Kasumi-1 (cell line): ENCODE measurements at places on chromosomes 13 and 19.

- DNase-seq, result no peak
Measured at GRCh38 chr19:4584670-4585460, 25.4 kb upstream of the SEMA6B start.

DNA sequence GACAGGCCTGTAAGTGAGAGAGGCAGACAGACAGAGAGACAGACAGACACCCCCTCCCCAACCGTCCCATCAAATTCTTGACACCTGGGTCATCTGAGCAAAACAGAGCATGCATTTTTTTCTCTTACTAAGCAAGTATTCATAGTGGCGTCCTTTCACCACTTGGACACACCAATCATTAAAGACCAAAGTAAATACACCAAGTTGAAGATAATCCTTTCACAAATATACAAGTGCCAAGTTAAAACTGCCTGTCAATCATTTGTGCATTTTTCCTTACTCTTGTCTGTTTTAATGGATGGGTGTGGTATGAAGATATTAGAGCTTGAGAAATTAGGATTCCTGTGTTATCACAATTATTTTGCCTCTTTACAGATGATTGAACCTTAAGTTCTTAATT, 337.3 kb downstream of the ATP8A2 start:
- DNase-seq, result no peak

DNA sequence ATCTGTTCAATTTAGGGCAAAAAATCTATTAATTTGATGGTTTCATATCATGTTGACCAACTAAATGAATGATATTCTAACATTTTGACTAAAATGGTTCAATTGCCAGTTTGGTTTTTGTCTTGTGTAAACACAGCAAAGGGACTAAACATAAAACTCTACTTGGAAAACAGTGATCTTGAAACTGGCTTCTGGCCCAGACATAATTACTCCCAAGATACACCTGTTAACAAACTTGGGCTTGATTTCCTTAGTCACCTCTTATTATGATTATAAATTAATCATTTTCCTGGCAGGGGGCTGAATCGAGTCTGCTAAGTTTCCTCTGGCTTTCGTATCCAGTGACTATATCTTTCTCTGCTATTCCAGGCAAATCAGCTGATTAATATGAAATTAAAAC, 78.0 kb upstream of the OXGR1 start:
- no peak for DNase-seq

DNA sequence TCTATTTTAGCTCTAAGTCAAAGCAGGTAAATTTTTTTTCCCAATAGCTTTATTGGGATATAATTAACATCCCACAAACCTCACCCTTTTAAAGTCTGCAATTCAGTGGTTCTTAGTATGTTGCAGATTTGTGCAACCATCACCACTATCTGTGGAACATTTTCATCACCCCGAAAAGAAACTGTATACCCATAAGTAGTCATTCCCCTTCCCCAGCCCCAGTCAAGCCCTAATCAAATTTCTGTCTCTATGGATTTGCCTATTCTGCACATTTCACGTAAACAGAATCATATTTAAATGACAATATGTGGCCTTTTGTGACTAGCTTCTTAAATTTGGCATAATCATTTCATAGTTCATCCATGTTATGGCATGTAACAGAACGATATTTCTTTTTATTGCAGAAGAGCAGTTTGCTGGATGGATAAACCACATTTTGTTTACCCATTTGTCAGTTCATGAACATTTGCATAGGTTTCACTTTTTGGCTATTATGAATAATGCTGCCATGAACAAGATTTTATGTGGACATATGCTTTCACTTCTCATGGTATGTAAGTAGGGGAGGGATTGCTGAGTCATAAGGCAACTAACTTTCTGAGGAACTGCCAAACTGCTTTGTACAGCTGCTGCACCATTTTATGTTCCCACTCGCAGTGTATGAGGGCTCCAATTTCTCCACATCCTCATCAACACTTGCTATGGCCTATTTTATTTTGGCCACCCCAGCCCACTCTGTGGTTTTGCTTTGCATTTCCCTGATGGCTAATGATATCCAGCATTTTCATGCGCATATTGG, 10.9 kb downstream of the SLC46A3 start:
- peak; percentile 2 for DNase-seq

DNA sequence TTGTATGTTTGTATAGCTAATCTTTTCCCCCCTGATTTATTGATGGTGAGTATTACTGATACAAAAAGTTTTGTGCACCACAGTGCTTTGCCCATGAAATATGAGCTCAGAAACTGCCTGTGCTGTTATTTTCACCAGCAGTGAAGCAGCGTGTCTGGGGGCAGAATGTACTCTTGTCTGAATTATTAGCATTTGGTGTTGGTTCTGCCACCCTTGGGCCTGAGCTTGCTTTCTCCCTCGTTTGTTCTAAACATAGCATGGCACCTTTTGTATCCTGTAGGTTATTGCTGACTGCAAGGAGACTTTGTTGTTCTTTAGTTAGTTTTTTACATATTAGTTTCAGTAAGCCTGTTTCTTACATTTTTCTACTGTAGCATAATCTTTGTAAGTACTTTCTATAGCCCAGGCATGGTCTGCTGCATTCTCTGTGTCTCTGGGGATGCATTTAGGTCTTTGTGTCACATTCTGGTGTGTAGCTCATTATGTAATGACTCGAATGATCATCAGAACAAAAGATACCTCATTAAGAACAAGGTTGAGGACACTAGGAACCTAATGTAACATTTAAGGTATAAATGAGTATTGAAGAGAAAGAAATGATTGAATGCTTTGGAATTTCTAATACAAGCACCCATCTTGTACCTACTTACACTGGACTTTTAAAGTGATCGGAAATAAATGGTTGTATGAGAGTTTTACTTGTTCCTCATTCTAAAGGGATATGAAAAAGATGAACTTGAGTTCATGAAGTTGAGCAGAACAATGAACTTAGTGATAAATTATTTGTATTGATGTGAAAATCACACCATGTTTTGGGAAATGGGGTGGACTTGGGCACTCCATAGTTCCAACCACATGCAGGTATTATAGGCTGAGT, 50.3 kb upstream of the GPI start:
- DNase-seq, result no peak

DNA sequence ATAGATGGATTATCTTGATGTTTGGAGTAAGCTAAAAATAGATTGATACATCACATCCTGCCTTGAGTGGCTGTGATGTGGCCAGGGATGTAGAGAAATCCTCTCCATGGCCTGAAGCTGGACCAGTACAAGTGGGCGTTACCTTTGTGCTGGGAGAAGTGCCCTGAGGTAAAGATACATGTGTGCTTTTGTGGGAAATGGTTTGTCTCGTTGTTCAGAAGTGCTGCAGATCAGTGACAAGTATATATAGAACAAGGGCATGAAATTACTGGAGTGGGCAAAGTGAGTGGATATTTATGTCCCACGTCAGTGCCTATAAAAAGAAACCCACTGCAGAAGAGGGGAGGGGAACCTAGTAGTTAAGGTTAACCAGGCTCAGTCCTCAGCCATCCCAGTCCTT, 12.2 kb upstream of the ZNF304 start:
- DNase-seq, result no peak

- no peak for DNase-seq
Measured at GRCh38 chr13:27044837-27045570, 126.6 kb downstream of the USP12 start.

- DNase-seq, result no peak
Measured at GRCh38 chr13:51212758-51213157, 9.4 kb upstream of the FAM124A start.

DNA sequence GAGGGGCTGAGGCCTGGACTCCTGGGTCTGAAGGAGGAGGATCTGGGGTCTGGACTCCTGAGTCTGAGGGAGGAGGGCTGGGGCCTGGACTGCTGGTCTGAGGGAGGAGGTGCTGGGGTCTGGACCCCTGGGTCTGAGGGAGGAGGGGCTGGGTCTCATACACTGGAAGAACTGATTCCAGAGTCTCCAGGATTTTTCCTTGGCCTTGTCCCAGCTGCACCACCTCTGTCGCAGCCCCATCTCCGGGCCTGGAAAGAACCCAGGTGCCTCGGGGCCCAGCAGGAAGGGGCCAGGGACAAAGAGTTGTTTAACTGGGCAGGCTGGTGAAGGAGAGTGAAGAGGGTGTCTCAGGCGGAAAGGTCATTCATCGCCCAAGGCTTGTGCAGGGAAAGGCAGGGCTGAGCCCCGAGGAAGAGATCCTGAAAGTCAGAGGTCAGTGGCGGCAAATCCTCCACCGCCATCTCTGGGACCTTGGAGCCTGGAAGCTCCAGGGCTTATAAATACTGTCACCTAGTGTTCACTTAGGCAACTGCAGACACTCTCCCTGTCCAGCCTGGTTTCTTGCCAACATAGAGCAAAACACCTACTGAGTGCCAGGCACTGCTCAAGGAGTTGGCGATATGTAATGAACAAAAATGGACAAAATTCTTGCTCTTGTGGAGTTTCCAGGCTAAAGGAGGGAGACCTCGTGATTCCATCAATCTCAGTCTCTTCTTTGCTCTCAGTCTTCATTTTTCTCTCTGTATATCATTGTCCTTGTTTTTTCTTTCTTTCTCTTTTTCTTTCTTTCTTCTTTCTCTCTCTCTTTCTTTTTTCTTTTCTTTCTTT, 4.4 kb upstream of the KCNN4 start:
- peak; percentile 87 for DNase-seq

GRCh38 chr19:17183858-17184321, 31.3 kb upstream of the USE1 start:
- peak; percentile 52 for DNase-seq

DNA sequence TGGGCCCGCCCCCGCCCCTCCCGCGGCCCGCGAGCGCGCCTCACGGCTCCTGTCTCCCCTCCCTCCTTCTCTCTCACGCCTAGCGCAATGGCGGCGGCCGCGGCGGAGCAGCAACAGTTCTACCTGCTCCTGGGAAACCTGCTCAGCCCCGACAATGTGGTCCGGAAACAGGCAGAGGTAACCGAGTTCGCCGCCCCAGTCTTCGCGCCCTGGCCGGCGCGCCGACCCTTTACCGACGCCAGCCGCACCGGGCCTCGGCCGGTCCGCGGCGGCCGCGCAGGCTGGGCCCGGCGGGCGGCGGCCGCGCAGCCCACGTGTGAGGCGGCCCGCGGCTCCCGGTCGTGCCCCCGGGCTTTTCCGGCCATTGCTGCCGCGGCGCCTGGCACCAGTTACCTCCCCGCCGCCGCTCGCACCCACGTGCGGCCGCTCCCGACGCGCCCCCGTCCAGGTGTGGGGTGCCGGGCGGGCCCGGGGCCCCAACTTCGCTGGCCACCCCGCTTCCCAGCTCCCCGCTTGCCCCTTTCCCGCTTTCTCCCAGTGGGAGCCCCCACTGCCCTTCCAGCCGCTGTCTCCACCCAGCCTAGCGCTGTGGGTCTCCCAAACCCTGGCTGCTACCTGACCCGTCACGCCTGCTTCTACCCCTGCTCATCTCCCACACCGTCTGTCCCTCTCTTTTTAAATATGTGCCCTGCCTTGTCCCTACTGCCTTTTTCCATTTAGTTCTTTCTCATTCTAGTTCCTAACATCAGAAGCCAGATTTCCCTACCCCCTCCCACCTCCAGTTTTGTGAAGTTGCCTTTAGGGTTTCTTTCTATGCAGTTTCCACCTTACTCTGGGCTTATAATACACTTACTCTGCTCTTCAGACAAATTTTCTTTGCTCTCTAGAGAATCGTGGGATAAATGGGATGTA, 23.4 kb downstream of the IPO5 start:
- peak; percentile 85 for DNase-seq

DNA sequence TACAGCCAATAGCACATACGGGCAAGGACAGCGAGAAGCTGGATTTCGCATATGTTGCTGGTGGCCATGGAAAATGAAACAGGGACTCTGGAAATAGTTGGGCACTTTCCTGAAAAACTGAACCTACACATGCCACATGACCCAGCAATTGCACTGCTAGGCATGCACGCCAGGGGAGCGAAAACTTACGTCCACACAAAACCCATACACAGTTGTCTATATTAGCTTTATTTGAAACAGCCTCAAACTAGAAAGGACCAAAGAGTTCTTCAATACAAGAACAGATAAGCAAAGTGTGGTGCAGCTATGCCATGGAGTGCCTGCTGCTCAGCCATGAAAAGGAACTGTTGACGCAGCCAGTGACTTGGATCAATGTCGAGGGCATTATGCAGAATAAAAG, 7.3 kb upstream of the SPACA7 start:
- DNase-seq, result no peak

- DNase-seq, result no peak
Measured at GRCh38 chr13:38483623-38484022, 134.0 kb downstream of the UFM1 start.

DNA sequence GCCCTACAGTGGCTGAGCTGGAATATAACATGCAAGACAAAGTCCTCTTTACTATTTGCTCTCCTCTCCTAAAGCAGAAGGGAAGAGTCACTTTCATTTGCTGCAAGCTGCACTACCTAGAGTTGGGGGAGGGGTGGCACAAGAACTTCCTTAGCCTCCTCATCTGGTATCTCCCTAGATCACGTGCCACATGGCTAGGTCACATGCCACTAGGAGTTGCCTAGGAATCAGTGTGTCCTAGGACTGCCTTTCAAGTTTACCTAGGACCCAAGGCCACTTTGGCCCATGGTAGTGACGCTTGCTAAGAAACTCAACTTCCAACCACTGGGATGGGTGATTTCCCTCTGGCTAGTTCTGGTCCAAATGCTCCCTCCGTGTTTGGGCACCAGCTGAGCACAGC, 625.2 kb downstream of the DIAPH3 start:
- no peak for DNase-seq

DNA sequence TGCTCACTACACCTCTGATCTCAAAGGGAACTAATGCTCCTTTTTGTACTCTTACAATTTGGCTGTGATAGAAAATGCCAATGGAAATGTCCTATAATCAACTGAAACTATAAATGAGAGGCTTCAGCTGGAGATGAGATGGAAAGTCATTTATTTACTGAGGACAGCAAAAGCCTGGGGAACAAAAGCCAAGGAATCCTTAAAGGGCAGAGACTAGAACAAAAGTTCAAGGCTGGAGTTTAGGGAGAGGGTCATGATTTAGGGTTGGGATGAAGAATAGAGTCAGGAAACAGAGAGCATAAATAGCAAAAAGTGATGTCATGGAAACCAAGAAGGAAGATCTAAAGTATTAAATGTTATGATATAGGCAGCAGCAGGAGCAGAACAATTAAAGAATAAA, 401.1 kb downstream of the FGF14 start:
- DNase-seq, result no peak

DNA sequence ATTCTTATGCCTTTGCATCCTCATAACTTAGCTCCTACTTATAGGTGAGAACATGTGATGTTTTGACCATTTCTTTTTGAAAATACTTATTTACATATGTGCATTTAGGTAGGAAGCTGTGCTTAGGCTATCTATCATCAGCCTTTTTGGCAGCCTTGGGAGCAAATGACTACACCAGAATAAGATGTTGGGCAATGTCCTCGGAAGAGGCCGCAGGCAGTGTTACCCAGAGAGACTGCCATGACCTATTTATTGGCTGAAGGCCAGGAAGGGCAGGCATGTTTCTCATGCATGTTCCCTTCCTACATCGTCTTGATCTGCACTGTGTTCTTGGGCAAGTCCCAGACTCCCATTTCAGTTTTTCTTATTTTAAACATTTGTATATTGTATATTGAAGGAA, 122.3 kb downstream of the B3GLCT start:
- no peak for DNase-seq
